ENCODE measurements at places on chromosomes 5 and 9.

- no peak for DNase-seq
Measured at GRCh38 chr9:133945314-133945975, 46.7 kb downstream of the VAV2 start.

DNA sequence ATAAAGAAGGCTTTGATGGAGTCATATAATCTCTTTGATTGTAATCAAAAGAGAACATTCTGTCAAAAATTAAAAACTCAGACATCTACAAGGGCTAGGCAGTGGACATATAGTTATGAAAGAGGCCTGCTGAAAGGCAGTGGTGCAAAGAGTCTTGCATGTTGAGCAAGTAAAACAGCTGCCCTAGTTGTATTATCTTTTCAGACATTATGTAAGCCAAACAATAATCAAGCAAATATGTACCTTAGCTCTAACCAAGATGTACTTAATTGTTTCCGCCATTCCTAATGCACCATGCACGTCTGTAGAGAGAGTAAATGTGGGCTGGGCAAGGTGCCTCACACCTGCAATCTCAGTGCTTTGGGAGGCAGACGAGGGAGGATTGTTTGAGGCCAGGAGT is 14.3 kb downstream of the GAPT start:
- no peak for DNase-seq

DNA sequence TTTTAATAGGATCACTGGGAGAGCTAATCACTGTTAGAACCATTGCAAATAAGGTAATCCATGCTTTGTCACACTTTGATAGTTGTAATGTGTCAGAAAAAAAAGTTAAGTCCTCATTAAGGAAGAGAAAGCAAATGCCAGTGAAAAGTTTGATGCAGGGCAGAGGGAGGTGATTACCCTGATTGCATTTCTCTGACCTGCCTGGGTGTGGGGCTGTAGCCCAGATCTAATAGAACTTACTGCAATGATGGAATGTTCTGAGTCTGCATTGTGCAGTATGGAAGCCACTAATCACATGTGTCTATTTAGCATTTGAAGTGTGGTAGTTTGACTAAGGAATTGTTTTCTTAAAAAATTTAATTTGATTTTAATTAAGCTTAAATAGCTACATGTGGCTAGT is 202.7 kb downstream of the ATP10B start:
- no peak for DNase-seq

GRCh38 chr5:104494083-104494482 is 931.5 kb upstream of the NUDT12 start:
- DNase-seq, result no peak

GRCh38 chr5:1348986-1349245 is 4.0 kb upstream of the CLPTM1L start:
- DNase-seq, result no peak

GRCh38 chr5:146860213-146860893 is 18.2 kb downstream of the PPP2R2B start:
- DNase-seq, result no peak

DNA sequence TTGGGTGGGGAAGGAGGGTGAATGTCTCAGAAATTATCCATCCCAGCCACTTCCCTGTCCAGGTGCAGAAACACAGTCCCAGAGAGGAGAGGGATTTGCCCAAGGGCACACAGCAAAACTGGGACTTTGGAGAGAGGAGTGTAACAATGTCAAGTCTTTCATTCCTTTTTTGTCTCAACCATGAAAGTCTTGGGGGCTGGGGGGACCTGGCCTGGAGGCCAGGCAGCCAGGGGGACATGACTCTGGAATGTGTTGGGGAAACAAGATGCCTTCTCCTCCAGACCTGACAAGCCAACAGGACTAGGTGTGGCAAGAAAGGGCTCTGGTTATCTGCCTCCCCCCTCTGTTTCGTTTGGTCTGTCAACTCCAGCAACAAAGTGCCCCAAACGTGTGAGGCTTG is 13.9 kb upstream of the HAND1 start:
- no peak for DNase-seq

- DNase-seq, result no peak
Measured at GRCh38 chr9:82934949-82935348, 128.0 kb downstream of the RASEF start.

- DNase-seq, result no peak
Measured at GRCh38 chr9:86990290-86990689, 43.0 kb upstream of the GAS1 start.

DNA sequence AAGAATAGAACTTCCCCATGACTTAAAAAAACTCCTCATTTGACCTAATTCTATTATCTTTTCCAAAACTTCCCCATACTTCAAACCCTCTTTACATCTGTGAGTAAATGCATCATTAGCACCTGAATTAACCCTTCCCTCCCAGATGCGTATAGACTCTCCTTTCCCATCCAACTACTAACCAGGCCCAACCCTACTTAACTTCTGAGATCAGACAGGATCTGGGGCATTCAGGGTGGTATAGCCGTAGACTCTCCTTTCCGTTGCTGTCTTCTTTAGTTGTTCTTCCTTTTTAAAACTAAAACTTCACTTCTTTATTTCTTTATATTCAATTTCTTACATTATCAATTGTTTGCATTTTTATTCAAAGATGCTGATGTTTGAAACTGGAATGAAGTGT is 165.2 kb downstream of the SLCO4C1 start:
- no peak for DNase-seq
